Activated CD4-positive, alpha-beta T cell treated with anti-CD3 and anti-CD28 coated beads, Interleukin-2, amount 10 ng/mL, durations not matched to agents 7 days and 5 days (primary cell): ENCODE measurements at places on chromosomes 12 and 14.

DNA sequence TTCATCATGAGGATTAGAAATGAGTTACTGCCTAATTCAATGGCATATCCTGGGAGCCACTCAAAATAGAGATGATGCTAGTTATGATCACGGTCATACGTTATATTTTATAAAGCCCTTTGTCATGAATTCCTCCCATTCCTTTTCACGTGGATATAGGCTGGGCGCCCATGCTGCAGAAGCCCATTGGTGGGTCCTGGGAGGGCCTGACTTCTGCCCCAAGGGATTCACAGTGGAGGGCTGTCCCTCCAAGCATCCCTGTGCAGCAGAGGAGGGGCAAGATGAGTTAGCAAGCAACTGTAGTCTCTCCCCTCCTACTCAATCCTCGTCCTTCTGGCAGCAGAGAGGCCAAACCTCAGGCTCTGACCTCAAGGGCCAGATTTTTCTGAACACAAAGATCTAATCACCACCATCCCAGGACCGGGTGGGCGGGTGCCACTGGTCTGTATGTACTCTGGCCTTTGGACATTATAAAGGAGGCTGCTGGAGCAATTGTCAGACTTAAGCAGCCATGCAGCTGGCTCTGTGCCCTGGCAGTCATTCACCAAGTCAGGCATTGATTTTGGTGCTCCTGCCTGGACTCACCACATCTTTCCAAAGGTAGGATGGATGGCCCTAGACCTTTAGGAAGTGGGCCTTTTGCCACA lies 8.6 kb downstream of the GLTP start:
- no peaks in the 10 kb centered on the region for H3K27me3 ChIP-seq
- H3K4me3 ChIP-seq = no peak overlapping the region
- DNase-seq = no peak
- H3K4me1 ChIP-seq = peaks cover 26% of the 10 kb centered on the region
- peak overlapping the region; percentile 17 for H3K27ac ChIP-seq

- no peaks in the 10 kb centered on the region for H3K4me1 ChIP-seq
- no peak overlapping the region for H3K4me3 ChIP-seq
- H3K36me3 ChIP-seq = peaks cover 26% of the 10 kb centered on the region
- H3K27me3 ChIP-seq = no peaks in the 10 kb centered on the region
Measured at GRCh38 chr12:22064968-22065367, 18.9 kb downstream of the CMAS start.

DNA sequence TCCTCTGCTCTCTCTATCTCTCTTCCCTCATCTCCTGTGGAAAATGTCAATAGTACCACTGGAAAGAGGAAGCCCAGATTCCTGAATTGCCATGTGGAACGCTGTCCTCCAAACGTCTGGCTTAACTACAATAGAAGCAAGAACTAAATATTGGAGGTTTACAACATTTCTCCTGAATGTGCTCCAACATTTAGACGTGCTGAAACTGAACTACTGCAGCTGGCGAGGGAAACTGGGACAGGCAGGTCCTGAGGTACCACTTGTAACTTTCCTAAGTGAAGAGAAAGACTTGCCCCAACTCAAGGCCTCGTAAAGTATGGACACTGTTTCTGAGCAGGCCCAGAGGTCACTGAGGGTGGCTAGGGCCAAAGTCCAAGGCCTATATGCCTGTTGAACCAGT lies 187.7 kb downstream of the NTF3 start:
- no peak overlapping the region for H3K27ac ChIP-seq
- H3K4me1 ChIP-seq = no peaks in the 10 kb centered on the region
- H3K36me3 ChIP-seq = no peaks in the 10 kb centered on the region
- no peak for DNase-seq
- H3K4me3 ChIP-seq = no peak overlapping the region

DNA sequence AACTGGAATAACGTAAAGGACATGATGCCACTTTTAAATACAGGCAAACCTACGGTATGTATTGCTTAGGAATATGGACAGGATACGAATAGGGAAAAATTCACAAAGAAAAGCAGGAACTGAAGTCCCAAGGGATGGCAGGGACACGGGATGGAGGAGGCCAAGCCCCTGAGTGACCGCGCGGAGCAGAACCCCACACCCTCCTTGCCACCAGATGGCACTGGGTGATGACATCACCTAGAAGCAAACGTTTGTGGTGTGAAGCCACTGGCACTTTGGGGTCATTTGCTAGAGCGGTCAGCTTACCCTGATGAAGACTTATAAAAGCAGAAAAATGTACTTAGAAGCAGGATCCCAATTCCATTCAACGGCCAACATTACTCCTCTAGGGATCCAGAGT lies 9.4 kb downstream of the DHX37 start:
- H3K4me3 ChIP-seq = no peak overlapping the region
- peaks cover 45% of the 10 kb centered on the region for H3K36me3 ChIP-seq
- H3K27me3 ChIP-seq = no peaks in the 10 kb centered on the region

- no peak overlapping the region for H3K4me3 ChIP-seq
- H3K36me3 ChIP-seq = peaks cover 58% of the 10 kb centered on the region
- DNase-seq = no peak
- H3K27ac ChIP-seq = no peak overlapping the region
- peaks cover 3% of the 10 kb centered on the region for H3K4me1 ChIP-seq
Measured at GRCh38 chr12:94318181-94318580, 141.5 kb downstream of the CEP83 start.
